Colonic mucosa (tissue), 4 donors: ENCODE measurements at places on chromosomes 3 and 15. TPM values are rescaled to one million over a fixed set of nuclear protein-coding genes. Genes with fewer than 3 reads are reported as not detected.

DNA sequence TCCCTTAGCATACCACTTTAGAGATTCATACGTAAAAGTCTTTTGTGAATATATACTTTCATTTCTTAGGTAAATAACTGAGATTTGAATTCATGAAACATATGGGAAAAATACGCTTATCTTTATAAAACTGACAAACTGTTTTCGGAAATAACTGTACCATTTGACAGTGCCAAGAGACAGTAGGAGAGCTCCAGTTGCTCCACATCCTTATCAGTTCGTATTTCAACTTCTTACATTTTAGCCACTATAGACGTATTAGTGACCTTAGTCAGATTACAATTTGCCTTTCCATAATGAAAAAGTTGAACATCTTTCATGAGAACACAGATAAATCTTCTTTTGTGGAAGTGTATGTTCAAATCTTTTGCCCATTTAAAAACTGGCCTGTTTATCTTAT, 133.5 kb downstream of the NR2E3 start:
- no peaks in the 10 kb centered on the region for H3K4me1 ChIP-seq
- no peaks in the 10 kb centered on the region for H3K36me3 ChIP-seq
- DNase-seq: no peak
- no peaks in the 10 kb centered on the region for H3K27me3 ChIP-seq
- H3K4me3 ChIP-seq: no peak overlapping the region

- no peak overlapping the region for H3K27ac ChIP-seq
- peak overlapping the region; percentile 99 for H3K4me3 ChIP-seq
- no peaks in the 10 kb centered on the region for H3K4me1 ChIP-seq
These were observed 227.3 kb upstream of the C2CD4B start for GRCh38 chr15:62392376-62392775.

- no peak overlapping the region for H3K27ac ChIP-seq
- no peaks in the 10 kb centered on the region for H3K36me3 ChIP-seq
- no peak for DNase-seq
- H3K27me3 ChIP-seq: no peaks in the 10 kb centered on the region
These were observed 65.0 kb downstream of the CEMIP start for GRCh38 chr15:80844011-80844732.

DNA sequence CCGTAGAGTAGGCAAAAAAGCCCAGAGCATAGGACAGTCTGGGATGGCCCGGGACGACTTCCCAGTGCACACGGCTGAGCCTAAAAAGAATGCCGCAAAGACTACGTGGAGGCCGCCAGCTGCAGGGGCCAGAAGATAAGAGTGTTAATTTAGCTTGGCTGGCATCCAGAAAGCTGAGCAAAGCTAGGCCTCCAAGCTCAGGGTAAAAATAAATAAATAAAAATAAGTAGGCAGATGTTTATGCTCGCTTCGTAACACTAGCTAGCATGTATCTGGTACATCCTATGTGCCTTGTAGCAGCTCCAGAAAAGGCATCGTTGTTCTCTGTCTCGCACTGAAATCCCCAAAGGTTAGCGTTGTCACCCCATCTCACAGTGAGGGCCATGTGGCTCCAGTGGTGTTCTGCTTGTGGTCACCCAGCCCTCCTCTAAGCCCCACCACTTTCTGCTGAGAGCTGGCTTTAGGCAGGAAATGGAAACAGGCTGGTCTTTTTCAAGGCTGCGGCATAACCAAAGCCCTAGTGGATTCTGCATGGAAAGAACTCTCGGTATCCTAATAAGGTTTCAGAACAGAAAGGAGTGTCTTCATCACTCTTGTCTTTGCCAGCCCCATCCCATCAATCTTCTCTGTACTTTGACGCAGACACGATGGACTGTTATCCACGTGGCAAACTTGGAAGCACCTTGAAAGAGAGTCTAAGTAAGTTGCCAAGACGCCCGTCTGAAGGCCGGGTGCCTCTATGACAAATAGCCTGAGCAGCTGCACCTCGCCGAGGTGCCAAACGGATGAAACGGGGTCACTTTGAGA, 58.1 kb upstream of the MEF2A start:
- peak overlapping the region; percentile 22 for H3K27ac ChIP-seq
- no peak for DNase-seq
- no peak overlapping the region for H3K4me3 ChIP-seq
- H3K4me1 ChIP-seq: no peaks in the 10 kb centered on the region

DNA sequence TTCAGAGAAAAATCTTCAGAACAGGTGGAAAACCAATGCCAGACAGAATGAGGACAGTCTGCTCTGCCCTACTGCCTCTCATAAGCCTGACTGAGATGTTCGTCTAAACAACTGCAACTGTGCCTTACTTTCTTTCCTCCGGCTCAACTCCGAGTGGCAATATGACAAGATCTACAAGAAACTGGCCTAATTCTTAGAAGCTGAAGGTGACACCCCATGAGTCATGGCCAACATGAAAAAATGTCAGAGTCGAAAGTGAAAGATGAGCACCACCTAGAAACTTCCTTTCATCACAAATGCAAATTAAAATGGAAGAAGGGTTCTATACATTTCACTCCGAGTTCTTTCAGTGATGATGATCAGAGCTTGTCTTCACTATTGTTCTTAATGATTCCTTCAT, 12.9 kb downstream of the PCYT1A start:
- H3K27me3 ChIP-seq: no peaks in the 10 kb centered on the region
- no peak for DNase-seq
- no peak overlapping the region for H3K4me3 ChIP-seq
- H3K36me3 ChIP-seq: no peaks in the 10 kb centered on the region
- H3K27ac ChIP-seq: peak overlapping the region; percentile 12

GRCh38 chr3:124168271-124168670, 176.3 kb upstream of the ROPN1 start:
- H3K36me3 ChIP-seq: no peaks in the 10 kb centered on the region
- DNase-seq: no peak
- no peaks in the 10 kb centered on the region for H3K27me3 ChIP-seq
- H3K4me3 ChIP-seq: no peak overlapping the region

The LRRC31 gene
- total RNA-seq: 66.0 TPM

GRCh38 chr15:40226736-40227135, 12.1 kb upstream of the PAK6 start:
- H3K27ac ChIP-seq: no peak overlapping the region
- no peaks in the 10 kb centered on the region for H3K36me3 ChIP-seq
- no peak overlapping the region for H3K4me3 ChIP-seq
- DNase-seq: no peak

DNA sequence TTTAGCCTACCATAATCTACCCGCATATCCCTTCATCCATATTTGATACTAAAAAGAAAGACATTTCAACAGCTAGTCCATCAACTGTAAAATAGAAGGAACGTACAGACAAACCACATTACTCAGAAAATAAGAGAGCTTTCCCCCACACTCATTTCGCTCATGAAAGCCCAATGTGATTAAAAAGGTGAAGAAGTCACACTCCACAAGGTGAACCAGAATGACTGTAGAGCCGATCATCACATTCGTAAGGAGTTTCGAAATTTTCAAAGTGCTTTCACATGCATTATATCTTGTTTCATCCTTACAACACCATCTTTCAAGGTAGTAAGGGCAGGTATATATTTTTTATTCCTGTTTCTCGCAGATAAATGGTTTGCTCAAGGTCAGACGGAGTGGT, 225.3 kb downstream of the FOXP1 start:
- H3K4me3 ChIP-seq: no peak overlapping the region
- DNase-seq: no peak

GRCh38 chr15:51775967-51776816, 24.8 kb downstream of the TMOD2 start:
- H3K27ac ChIP-seq: no peak overlapping the region
- DNase-seq: peak; percentile 65
- no peaks in the 10 kb centered on the region for H3K36me3 ChIP-seq

The CPNE9 gene
- not detected for total RNA-seq

The IGSF10 gene
- 0.96 TPM for total RNA-seq

GRCh38 chr3:139534992-139535879, 4.3 kb downstream of the RBP1 start:
- DNase-seq: peak; percentile 30
- peaks cover 7% of the 10 kb centered on the region for H3K27me3 ChIP-seq
- H3K36me3 ChIP-seq: no peaks in the 10 kb centered on the region
- H3K27ac ChIP-seq: peak overlapping the region; percentile 16

The CASR gene
- 0.22 TPM for total RNA-seq

DNA sequence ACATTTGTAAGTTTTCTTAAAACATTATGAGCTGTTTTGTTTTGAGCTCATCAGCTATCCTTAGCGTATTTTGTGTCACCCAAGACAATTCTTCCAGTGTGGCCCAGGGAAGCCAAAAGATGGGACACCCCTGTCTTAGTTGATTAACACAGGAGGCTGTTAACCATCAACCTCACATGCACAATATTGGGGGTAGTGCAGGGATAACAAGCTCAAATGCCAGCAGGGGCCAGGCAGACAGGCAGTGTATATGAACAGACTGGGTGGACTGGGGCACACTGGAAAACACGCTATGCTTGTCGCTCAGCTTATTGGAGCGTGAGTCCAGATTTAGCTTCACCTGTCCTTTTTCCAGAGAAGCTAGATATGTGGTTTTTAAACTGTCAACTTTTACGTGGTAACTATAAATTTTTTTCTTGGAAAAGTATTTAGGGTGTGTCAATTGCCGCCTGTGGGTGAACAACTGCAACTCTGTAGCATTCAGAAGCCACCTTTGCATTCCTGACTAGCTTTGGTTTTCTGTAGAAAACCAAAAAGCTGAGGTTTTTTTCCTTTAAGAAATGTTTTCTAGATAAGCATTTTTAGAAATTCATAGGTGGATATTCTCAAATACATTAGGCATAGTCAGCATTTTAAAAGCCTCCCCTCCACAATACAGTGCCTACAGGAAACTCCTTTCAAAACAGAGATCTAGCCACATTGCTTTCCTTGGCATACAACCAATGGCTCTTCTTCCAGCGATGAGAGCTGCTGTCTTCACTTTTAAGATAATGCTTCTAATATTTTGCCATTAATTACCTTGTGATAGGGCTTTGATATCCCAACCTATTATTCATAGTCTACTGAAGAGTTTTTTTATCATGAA, 14.6 kb downstream of the PSMD6 start:
- no peaks in the 10 kb centered on the region for H3K27me3 ChIP-seq
- H3K27ac ChIP-seq: no peak overlapping the region
- no peaks in the 10 kb centered on the region for H3K4me1 ChIP-seq
- no peak for DNase-seq
- H3K36me3 ChIP-seq: no peaks in the 10 kb centered on the region
- no peak overlapping the region for H3K4me3 ChIP-seq

DNA sequence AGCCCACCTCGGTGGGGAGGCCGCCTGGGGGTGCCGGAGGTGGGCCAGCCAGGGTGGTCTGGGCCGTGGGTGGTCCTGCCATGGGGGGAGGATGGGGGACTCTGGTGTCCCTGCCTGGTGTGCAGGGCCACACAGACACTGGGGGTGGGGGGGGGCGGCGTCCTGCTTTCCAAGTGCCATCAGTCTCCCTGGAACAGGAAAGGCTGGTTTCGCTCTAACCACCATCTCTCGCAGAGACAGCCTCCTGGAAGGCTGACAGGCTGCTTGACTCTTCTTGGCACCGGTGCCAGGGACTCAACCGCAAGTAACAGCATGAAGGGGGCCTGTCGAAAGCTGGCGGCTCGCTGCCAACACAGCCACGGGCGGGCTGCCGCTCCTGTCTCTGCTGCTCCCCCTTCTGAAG, 40.3 kb downstream of the RGMA start:
- H3K36me3 ChIP-seq: no peaks in the 10 kb centered on the region
- no peaks in the 10 kb centered on the region for H3K27me3 ChIP-seq
- H3K27ac ChIP-seq: no peak overlapping the region
- no peaks in the 10 kb centered on the region for H3K4me1 ChIP-seq

- H3K27ac ChIP-seq: no peak overlapping the region
- H3K27me3 ChIP-seq: no peaks in the 10 kb centered on the region
- H3K36me3 ChIP-seq: no peaks in the 10 kb centered on the region
- no peaks in the 10 kb centered on the region for H3K4me1 ChIP-seq
These were observed 22.9 kb downstream of the MAP2K1 start for GRCh38 chr15:66409565-66410108.
